ENCODE measurements at places on chromosomes 7 and 10.

DNA sequence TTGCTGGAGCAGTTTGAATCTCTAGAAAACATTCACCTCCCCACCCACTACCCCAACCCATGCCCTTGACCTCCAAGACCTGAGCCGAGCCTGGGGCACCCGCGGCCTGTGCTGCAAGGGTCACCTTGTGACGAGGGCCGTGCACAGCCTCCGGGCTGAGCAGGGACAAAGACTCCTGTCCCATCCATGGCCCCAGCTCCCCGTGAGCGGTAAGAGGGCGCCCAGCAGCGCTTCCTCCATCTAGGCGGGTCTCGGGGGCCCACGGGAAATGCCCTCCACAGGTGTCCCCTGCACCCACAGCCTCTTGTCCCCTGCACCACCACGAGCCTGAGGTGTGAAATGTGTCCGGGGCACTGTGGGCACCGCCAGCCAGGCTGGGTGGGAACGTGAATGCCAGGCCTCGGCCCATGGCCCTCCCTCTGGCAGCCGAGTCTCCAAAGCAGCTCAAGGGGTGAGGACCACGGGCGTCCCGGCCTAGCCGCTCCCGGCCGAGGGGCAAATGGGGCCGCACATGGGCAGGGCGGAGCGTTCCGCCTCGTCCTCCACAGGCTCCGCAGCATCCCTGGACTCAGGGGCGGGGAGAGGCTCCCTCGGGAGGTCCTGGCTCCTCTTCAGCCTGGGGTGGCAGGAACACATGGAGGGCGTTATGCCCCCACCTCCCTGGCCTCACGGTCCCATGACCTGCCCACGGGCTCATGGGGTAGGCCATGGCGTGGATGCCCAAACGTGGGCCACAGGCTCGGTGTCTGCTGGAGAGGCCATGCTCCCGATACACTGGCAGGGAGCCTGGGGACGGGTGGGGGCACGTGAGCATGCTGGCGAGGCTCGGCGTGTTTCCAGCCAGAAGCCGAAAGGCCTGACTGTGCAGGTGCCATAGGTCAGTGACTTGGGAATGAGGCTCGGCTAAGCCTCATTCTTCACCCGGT lies 21.1 kb downstream of the DPYSL4 start:
- DNase-seq, result no peak

DNA sequence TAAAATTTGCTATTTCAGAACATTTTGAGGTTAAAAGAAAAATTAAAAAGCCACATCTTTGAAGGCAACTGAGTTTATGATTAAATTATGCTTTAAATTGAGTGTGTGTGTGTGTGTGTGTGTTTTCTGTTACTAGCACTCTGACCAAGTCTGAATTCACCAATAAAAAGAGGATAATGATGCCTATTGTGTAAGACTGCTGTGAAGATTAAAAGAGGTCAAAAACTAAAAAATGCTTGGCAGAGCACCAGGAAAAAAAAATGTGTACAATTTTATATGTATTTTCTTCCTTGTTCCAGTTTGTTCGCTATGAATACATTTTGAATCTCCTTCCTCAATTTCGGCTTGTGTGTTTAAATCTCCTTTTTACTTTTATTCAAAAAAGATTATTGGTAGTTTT lies 316.6 kb upstream of the MAGI2 start:
- no peak for DNase-seq

DNA sequence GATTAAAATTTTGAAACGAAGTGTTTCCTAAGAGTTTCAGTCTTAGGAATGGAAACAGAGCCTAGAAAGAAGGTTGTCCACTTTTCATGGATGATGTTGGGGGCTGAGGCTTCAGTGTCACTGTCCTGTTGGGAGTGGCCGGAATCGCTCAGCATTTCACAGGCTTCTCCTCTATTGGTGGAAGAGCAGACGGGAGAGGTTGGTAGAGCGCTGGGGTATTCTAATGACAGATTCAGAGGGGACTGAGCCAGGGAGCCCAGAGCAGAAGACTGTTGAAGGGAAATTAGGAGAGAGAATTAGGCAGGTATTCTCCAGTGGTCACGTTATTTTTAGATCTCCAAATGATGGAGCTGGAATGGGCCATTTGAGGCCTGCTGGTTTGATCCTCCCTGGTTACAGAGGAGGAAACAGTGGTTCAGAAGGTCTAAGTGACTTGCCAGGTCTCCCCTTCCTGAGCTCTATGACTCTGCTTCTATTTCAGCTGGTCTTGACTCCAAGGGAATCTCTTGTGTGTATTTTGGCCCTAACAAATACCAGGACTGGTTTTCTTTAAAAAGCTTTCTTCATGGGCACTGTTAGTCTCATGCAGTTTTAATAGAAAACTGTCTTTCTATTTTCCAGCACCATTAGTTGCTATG lies 35.7 kb upstream of the EEPD1 start:
- DNase-seq, result no peak

DNA sequence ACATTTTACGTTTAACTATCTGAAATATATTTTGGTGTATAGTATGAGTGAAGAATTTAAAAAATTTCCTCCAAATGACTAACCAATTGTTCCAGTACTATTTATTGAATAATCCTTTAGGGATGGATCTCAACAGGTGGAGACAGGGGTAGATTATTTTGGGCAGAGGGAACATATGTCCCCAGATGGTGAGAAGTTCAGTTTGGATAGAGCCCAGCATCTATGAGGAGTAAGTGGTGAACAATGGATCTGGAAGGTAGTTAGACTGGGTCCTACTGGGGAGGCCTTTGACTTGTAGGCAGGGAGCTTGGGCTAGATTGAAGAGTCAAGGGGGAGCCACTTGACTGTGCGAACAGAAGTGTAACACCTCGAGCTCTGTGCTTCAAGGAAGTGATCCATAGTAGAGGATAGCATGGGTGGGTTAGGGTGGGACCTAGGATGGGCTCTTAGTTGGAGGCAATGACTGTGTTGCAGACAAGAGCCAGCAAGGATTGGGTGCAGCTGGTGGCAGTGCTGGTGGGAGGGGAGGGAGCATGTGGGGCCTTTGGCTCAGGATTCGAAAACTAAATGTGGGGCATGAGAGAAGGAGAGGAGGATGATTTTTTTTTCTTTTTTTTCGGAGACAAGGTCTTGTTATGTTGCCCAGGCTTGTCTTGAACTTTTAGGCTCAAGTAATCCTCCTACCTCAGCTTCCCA lies 3.9 kb upstream of the PURB start:
- DNase-seq, result no peak

DNA sequence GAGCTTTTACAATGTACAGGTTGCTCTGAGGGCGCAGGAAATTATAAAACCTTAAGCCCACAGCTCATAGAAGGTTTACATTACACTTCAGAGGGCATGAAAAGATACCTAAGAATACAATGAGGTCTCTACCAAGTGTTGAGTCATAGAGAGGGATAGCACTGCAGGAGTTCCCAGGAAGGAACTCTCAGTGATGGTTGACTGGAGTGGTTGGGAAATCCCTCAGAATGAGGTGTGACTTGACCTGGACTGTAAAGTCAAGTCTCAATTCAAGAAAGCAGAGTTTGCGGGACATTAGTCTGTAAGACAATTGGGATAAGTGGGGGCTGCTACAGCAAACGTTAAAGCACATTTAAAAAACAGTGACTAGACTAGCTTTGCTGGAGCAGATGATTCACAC lies 21.9 kb downstream of the TNKS2 start:
- no peak for DNase-seq

DNA sequence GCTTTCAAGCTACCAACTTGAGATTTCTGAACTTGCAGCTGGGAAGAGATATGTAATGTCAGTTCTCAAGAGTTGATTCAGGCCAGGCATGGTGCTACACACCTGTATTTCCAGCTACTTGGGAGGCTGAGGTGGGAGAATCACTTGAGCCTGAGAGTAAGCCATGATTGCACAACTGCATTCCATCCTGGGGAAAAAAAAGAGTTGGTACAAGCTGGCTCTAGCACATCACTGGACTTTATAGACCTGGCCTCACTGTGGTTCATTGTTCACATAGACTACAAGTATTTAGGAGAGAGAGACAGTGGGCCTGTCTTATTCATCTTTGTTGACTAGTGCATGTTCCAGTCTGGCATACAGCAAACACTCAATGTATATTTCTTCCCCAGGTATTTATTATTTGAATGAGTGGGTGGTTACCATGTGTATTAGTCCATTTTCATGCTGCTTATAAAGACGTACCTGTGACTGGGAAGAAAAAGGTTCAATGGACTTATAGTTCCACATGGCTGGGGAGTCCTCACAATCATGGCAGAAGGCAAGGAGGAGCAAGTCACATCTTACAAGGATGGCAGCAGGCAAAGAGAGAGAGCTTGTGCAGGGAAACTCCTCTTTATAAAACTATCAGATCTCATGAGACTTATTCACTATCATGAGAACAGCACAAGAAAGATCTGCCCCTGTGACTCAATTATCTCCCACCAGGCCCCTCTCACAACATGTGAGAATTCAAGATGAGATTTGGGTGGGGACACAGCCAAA lies 176.5 kb downstream of the PFKFB3 start:
- no peak for DNase-seq

GRCh38 chr10:3738855-3739350 lies 46.1 kb downstream of the KLF6 start:
- DNase-seq, result no peak

DNA sequence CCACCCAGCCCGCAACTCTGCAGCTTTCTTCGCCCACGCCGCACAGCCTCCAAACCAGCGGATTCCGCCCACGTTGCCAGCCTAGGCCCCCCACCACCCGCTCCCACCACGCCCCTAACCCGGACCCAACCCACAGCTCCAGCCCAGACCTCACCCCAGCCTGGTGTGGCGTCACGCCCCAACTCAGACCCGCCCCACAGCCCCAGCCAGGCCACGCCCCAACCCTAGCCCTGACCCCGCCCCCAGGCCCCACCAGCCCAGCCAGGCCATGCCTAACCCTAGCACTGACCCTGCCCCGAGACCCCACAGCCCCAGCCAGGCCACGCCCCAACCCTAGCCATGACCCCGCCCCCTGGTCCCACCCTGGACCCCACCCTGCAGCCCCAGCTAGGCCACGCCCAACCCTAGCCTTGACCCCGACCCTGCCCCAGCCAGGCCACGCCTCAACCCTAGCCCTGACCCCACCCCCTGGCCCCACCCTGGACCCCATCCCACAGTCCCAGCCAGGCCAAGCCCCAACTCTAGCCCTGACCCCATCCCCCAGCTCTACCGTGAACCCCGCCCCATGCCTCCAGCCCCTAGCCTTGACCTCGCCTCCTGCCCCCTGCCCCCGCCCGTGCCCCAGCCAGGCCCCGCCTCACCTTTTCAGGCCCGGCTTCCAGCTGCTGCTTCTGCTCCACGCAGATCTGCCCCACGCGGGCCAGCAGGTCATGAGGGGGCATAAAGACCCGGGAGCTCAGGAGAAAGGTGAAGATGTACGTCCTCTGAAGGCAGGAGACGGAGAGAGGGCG lies 64.0 kb downstream of the RASGEF1A start:
- no peak for DNase-seq

DNA sequence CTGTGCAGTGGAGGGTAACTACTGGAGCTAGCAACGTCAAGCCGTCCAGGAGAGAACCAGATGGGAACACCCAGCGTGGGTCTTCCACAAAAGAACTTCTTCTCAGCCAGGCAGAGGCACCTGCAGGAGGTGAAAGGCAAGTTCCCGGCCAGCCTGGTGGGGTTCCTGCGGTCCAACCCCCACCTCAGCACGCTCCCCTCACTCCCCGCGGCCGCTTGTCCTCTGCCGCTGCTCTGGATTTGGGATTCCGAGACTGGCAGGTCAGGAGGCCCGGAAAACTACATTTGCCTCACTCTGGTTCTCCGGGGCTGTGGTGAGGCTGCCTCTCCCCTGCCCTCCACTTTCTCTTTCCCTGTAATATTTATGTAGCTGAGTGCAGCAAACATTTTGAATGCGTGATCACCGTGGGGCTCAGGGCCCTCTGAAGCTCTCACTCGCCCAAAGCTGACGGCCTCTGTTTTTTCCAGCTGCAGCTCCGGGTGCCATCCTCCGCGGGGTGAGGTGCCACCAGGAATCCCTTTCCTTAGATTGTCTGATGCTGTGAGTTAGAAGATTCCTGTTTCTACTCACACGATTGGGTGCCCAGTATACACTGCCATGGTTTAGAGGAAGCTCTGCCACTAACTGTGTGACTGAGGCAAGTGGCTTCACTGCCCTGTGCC lies 366.9 kb downstream of the DNAJB6 start:
- DNase-seq, result no peak

DNA sequence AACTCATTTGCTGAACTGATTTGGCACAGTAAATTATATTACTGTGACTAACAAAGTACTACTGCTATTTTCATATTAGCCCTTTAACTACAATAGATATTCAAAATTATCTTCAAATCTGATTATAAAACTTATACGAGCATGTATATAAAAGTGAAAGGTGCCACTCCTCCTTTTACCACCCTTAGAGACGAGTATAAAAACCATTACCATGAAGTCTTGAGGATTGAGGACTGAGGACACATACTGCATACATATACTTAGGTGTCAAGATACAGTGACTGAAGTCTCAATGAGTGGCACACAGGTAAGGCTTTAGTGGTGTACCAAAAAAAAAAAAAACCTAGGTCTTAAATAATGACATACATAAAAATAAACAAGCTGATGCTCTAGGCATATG lies 98.6 kb downstream of the DNAJC1 start:
- no peak for DNase-seq

DNA sequence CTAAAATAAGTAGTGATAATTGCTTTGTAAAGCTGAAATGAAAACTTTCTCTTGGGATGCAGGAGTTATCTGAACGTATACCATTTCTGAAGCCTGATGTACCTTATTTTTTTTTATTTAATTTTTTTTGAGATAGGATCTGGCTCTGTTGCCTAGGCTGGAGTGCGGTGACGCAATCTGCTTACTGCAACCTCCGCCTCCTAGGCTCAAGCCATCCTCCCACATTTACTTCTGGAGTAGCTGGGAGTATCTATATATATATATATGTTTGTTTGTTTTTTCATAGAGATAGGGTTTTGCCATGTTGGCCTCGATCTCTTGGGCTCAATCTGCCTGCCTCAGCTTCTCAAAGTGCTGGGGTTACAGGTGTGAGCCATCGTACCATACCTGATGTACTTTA lies 2.4 kb downstream of the PMPCB start:
- DNase-seq, result no peak

GRCh38 chr7:29588900-29589696 lies 25.5 kb downstream of the PRR15 start:
- no peak for DNase-seq

GRCh38 chr10:119443970-119444660 lies 98.4 kb downstream of the RGS10 start:
- DNase-seq, result no peak

DNA sequence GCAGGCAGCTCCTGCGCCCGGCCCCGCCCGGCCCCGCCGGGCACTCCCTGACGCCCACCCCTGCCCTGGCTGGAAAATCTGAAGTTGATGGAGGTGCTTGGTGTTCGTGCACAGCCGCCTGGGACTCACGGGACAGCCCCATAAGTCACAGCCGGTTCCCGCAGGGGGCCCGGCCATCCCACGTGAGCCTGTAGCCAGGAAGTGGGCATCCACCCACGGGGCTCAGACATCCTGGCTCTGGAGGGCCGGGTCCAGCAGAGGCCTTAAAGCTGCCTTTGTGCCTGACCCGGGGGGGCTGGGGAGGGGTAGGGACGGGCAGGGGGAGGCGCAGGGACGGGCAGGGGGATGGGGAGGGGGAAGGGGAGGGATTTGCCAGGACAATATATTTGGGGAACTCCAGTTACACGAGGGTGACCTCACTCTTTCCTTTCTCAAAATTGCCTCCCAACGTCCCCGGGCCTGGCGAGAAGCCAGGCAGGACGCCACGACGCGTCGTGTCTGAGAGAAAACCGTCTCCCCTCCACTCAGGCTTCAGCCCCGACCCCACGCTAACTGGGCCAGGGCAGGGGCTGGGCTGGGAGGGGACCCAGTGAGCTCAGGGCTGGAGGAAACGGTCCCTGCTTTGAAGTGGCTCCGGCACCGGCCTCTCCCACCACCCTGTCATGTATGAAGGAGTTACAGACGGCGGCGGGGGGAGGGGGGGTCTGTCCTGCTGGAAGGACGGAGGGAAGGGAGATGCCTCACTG lies 82.1 kb upstream of the PDGFA start:
- no peak for DNase-seq

Data from DMS79 treated with DMSO at 0.1 percent for 48 hours (cell line).